ENCODE measurements at places on chromosomes 6 and 20.
A peak's percentile ranks its signal among the peaks of the same experiment; 100 is the strongest.

GRCh38 chr6:39226639-39227329, 2.5 kb downstream of the KCNK5 start:
- no peak for DNase-seq

DNA sequence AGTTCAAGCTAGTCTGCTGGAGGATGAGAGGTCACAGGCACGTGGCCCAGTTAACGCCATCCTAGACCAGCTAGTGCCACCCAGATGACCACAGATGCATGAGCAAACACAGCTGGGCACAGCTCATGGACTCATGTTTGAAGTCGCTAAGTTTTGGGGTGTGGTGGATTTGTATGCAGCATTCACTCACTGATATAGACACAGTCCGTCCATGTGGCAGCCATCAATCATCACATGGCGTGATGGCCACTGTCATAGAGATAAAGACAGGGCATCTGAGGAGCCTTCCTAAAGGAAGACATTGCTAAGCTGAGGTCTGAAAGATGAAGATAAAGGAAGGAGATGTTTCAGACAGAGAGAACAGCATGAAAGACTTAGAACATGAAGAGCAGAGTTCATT, 154.4 kb upstream of the JAG1 start:
- no peak for DNase-seq

DNA sequence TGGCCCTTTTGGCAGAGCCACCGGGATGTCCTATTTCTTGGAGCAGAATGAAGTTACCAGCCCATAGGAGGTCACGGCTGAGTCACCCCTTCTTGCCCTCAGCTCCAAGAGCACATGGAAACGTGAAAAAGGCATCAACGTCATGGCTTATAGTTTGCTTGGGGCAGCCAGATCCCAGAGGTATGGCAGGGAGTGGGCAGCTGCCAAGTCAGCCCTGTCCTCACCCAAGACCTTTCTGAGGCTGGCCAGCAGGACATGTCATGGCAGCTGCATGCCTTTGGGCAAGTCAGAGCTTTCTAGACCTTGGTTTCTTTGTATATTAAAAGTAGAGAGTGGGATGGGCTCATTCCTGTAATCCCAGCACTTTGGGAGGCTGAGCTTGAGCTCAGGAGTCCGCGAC, 8.2 kb upstream of the MDFI start:
- DNase-seq, result no peak

- DNase-seq, result no peak
These were observed 347.6 kb downstream of the TPBG start for GRCh38 chr6:82711105-82711827.

DNA sequence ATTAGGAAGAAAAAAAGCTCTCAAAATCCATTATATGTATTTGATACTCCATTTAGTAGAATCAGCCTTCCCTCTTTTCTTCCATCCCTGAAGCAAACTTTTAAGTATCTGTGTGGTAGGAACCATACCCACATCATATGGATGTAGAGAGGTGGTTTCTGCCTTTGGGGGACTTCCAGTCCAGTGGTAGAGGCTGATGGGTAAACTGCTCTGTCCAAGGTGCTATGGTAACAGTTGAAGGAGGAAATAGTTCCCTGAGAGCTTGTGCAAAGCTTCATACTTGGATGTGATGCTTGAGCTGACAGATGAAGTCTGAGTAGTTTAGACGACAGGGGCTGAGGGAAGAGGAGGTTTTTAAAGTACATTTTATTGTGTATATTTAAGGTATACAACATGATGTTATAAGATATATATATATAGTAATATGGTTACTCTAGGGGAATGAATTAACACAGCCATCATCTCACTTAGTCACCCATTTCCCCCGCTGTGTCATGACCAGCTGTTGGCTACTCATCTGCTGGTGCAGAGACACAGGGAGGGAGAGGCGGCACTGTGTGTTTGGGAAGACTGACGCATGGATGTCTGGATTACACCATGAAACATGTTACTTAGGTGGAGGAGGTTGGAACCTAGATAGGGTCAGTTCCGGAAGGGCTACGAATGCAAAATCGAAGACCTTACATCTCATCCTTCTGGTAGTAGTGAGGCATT, 185.2 kb downstream of the FARS2 start:
- DNase-seq, result no peak

DNA sequence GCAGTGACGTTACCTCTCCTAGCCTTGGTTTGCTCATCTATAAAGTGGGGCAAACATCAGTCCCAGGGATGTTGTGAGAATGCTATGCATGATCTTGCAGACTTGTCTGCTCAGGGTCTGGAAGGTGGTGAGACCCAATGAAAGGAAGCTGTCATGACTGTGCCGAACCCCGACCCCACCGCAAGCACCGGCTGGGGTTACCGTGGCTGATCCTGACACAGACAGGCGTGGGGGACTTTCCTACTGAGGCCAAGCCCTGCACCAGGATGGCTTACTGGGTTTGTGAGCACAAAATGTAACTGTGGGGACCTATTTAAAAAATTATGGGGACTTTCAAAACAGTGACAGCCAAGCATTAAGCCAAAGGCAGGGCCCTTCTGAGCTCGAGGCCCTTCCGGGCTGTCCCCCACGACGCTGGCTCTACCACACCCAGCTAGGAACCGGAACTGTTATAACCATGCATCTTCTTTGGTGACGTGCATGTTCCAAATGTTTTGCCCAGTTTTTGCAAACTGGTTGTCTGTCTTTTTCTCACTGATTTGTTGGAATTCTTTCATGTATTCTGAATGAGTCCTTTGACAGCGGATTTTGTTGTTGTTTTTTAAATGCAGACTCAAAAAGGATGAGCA, 76.6 kb upstream of the PMEPA1 start:
- no peak for DNase-seq

GRCh38 chr6:42545226-42545773, 18.5 kb upstream of the UBR2 start:
- DNase-seq, result no peak

GRCh38 chr6:164039954-164040375, 625.4 kb downstream of the QKI start:
- no peak for DNase-seq

DNA sequence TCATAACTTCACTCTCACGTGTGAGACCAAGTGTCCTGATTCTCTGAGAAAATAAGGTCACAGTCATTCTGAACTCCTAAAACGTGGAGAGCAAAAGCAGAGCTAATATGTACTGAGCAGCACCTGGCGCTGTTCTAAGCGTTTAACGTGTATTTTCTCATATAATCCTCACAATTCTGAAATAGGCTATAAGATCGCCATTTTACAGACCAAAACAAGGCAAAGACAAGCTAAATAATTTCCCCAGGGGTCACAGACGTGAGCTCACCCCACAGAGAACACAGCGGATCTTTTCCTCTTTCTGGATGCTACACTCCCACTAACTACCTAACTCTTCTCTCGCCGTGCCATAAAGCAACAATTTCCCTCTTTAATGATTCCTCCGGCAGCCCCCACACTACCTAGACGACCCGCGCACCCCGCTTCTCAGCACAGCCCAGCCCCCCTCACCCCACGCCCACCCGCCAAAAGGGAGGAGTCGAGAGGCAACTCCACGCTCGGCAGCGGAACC, 636 bp downstream of the SUPT3H start:
- peak; percentile 72 for DNase-seq

DNA sequence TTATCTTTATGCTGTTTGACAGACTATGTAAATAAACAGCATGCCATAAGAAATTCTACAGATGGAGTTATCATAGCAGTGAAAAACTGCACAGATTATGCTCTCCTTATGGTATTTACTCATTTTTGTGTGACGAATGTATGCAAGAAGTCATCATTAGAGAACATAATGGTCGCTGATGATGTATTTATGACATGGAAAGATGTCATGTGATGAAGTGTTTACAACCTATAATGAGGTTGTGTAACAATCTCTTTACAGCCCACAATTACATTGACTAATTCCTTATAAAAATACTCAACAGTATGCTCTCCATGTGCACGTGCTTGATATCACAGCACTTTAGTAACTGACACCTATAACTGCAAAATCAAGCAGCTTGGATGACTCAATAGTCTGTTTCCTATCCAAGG, 192.4 kb downstream of the BMP2 start:
- no peak for DNase-seq

- no peak for DNase-seq
These were observed 162.4 kb downstream of the CD109 start for GRCh38 chr6:73858376-73858775.

GRCh38 chr6:129717277-129717676, 7.3 kb upstream of the ARHGAP18 start:
- DNase-seq, result no peak

GRCh38 chr6:104884867-104885517, 25.3 kb upstream of the HACE1 start:
- DNase-seq, result no peak

DNA sequence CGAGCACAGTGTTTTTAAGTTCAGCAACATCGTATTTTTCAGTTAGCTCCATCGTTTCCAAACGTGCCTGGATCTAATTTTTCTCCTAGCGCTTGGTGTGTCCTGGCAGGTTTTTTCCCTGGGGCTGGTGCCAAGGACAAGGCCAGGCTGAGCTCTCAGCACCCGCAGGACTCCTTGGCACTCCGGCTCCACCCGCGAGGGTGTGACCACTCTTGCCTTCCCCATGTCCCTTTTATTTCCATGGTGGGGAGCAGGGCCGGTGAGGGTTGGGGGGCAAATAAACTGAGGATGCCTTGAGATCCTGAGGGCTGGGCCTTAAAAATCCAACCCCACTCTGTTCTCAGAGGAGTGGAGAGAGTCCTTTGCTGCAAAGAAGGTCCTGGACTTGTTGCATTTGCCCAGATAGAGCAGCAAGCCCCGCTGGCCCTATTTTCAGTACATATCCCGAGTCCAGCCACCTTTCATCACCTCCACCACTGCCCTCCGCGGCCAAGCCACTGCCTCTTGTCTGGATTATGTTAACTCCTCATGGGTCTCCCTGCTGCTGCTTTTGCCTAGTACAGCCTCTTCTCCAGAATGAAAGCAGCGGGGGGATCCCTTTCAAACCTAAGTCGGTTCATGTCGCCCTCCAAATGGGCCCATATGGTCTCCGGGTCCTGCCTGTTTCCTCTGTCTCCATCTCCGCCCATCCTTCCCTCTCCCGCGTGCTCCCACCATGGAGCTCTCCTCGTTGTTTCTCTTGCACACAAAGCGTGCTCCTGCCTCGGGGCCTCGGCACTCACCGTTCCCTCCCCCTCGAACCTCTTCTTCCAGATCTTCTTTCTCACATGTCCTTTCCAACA, 4.5 kb upstream of the RAB44 start:
- no peak for DNase-seq

- DNase-seq, result no peak
These were observed 373.5 kb downstream of the HTR1B start for GRCh38 chr6:77089776-77090175.

DNA sequence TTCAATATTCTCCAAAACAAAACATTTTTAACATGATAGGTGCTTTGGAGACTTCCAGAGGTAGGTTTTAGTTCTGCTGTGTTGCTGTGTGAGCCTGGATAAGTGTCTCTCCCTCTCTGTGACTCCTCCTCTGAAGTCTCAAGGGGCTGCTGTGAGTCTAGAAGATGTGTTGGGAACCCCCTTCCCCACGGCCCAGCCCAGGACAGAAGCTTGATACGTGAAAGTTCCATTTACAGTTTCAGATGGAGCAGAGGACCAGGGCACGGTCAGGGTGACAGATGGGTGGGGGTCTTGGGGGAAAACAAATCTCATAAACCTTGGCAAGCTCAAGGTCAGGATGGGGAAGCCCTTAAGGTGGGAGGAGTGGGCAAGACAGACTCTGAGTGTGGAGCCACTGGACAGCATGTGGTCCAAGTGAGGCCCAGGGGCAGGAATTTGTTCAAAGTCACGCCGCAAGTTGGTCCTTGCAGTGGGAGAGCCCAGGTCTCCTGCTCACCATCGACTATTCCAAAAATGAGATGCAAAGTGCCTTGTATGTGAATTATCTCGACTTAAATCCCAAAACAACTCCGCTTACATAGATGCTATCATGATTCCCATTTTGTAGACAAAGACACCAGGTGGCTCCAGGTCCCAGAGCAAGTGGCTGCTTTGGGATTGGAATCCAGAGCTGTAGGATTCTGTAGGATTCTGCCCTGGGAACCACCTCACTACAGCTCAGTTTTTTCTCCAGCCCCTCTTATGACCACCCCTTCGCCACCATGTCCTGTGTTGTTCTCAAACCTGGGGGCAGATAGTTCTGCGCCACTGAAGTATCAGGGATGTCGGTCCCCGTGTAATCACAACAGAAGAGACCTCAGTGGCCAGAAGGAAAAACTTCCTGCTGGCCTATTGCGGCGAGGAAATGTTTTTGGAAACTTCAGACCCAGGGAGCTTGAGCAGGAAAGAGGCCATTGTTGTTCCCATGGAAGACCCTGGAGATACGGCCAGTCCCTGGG, 1.9 kb downstream of the TGM2 start:
- DNase-seq, result no peak

- DNase-seq, result no peak
These were observed 135.8 kb upstream of the NEDD9 start for GRCh38 chr6:11368264-11368663.

- no peak for DNase-seq
These were observed 20.2 kb downstream of the MAP3K4 start for GRCh38 chr6:161011492-161012480.

DNA sequence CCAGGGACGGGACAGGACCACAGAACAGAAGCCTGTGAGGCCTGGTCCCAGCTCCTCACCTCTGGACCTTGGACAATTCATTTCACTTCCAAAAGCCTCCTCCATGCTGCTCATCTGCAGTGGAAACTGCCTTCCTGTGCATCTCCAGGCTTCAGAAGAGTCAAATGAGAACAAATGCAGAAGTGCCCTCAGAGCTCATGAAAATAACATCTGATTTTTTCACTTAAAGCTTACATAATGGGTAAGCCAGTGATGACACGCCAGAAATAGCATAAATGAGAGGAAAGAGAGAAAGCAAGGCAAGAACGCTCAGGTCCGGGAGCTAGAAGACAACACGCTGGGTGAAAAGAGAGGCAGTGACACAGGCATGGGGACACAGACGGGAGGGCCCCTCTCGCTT, 7.9 kb downstream of the CNKSR3 start:
- no peak for DNase-seq

GRCh38 chr20:61665528-61666470, 399.9 kb downstream of the TAF4 start:
- DNase-seq, result no peak

DNA sequence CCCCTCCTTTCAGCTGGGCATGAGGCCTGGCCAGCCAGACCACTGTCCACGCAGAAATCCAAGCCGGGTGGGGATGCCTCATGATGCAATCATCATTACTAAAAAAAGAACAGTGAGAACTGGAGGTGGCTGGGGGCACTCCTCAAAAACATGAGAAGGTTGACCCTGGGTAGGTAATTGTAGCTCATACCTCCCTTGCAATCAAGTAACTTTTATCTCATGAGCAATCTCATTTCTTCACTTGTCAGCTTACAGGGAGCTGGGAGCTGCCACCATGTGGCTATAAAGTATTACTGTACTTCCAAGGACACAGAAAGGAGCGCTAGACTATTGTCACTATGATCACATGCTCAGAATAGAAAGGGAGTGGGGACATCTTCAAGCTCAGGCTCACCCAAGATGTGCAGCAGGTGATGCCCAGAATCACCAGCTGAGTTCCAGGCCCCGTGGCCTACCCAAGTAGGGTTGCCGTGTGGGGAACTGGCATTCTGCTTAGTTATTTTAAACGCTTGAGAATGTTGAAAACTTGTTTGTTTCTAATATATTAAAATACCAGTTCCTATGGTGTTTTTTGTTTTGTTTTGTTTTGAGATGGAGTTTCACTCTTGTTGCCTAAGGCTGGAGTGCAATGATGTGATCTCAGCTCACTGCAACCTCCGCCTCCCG, 3.0 kb upstream of the CDH26 start:
- DNase-seq, result no peak

GRCh38 chr6:131696956-131697355, 4.2 kb downstream of the OR2A4 start:
- DNase-seq, result no peak

GRCh38 chr6:122042380-122042779, 357.1 kb upstream of the HSF2 start:
- DNase-seq, result no peak

- no peak for DNase-seq
These were observed 415.1 kb downstream of the PLCB1 start for GRCh38 chr20:8547035-8547650.
